T47D (cell line): ENCODE measurements at places on chromosomes 11 and 22.

DNA sequence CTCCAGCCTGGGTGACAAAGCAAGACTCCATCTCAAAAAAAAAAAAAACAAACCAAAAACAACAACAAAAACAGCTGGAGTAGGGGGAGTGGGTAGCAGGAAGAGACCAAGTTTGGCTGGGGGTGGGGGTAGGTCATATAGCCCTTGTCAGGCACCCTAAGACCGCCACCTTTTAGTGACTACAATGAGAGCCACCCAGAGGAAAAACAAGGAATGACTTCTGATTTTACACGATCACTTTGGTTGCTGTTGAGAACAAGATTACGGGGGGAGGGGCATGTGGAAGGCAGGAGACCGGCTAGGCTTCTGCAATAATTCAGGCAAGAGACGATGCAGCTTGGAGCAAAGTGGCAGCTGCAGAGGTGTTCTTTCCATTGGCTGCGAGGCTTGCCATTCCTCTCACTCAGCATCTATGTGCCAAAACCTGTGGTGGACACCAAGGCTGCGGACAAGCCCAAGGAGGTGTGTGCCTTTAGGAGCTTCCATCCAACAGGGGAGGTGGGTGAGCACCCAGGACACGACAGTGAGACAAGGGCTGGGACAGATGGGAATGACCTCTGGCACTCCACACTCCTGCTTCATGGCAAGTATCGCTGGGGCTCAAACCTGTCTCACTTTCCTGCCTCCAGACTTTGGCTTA is 1.7 kb downstream of the RPS19BP1 start:
- no peak for DNase-seq

DNA sequence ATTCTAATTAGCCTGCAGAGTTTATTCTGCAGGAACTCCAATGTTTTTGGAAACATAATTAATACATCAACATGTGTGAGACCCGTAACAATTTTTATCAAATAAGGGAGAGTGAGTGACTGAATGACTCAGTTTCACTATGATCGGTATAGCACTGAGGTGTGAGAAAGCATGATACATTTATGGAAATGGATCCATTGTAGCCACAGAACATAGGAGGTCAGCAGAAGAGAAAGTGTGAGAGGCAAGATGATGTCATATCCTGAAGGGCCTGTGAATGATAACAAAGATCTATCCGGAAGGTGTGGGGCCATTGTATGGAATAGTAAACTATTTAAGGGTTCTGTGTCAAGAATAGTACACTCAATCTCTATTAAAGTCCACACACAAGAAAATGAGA is 1406.1 kb upstream of the TENM4 start:
- DNase-seq, result no peak

- DNase-seq, result no peak
These were observed 2.3 kb upstream of the ARFGAP2 start for GRCh38 chr11:47178737-47179654.

GRCh38 chr11:129508163-129508562 is 132.5 kb downstream of the BARX2 start:
- no peak for DNase-seq

DNA sequence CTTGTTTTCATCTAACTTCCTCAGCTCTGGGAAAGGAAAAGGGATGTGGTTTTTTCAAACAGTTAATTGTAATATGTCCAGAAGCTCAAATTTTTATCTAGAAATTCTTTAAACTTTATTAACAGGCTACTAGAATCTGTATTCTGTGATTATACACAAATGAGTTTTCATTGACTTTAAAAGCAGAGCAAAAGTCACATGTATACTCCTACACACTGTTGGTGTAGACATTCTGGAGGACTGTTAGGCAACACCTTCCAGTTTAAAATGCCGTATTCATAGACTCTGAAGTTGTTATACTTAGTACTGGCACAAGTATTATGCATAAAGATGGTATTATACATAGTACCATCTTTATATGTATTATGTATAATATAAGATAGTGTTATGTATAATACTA is 64.9 kb downstream of the SPECC1L start:
- no peak for DNase-seq

DNA sequence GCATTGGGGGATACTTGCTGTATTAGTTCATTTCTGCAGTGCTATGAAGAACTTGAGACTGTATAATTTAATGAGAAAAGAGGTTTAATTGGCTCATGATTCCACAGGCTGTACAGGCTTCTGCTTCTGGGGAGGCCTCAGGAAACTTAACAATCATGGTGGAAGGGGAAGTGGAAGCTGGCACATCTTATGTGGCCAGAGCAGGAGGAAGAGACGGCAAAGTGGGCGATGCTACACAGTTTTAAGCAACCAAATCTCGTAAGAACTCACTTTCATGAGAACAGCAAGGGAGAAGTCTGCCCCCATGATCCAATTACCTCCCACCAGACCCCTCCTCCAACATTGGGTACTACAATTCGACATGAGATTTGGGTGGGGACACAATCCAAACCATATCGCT is 55.1 kb downstream of the TMPRSS5 start:
- DNase-seq, result no peak

- DNase-seq, result no peak
These were observed 501.8 kb upstream of the TENM4 start for GRCh38 chr11:79942646-79943045.

GRCh38 chr11:57680552-57680874 is 12.6 kb downstream of the ZDHHC5 start:
- DNase-seq, result no peak

GRCh38 chr11:111379602-111380136 is 594 bp upstream of the POU2AF1 start:
- DNase-seq, result no peak

- DNase-seq, result no peak
These were observed 51.8 kb upstream of the LMO1 start for GRCh38 chr11:8315463-8315862.

DNA sequence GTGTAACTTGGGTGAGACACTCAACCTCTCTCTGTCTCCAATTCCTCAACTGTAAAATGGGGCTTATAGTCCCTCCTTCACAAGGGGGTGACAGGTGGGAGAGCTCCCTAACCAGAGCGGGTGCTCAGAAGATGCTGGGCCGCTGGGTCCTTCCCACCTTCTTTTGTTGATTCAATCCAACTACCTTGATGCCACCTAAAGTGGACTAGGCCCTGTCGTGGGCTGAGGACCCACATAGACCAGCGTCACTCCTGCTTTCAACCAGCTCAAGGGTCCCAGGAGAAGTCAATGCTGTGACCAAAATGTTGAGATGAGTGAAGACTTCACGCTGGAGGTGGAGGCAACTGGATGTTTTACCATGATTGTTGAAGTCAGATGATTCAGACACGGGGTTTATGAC is 72.7 kb upstream of the WNT11 start:
- no peak for DNase-seq

- DNase-seq, result no peak
These were observed 43.8 kb upstream of the RTL6 start for GRCh38 chr22:44541671-44542319.

DNA sequence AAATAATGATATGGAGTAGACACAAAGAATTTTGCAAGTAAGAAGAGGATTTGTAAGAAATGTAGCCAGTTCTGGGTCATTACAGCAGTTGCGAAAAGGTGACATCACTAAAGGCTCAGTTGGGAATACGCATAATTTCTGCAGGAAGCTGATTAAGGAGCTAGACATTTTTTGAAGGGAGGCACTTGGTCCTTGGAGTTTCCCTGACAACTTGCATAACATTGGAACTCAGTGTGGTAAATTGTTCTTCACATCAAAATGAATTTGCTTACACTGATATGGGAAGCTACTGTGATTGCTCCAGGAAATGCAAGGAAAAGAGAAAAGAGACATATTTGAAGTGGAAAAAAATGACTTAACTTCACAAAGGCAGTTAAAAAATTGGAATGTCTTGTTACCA is 626.1 kb downstream of the NELL1 start:
- no peak for DNase-seq

DNA sequence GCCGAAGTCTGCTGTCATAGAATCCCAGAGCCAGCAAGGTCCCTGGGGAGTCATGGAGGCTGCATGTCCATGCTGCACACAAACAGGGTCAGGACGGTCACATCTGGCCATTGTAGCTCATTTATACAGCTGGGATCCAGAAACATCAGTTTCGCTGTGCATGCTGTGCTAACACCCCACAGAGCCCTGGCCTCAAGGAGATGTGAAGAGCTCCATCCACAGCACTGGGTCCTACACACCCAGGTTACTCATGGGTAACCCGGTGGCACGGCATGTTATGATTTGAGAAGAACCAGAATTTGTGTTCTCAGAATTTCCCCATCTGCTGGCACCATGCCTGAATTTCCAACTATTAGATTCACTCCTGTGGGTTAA is 146.3 kb upstream of the ARHGAP20 start:
- DNase-seq, result no peak

- peak; percentile 74 for DNase-seq
These were observed 18.2 kb upstream of the OR10W1 start for GRCh38 chr11:58286249-58286648.

DNA sequence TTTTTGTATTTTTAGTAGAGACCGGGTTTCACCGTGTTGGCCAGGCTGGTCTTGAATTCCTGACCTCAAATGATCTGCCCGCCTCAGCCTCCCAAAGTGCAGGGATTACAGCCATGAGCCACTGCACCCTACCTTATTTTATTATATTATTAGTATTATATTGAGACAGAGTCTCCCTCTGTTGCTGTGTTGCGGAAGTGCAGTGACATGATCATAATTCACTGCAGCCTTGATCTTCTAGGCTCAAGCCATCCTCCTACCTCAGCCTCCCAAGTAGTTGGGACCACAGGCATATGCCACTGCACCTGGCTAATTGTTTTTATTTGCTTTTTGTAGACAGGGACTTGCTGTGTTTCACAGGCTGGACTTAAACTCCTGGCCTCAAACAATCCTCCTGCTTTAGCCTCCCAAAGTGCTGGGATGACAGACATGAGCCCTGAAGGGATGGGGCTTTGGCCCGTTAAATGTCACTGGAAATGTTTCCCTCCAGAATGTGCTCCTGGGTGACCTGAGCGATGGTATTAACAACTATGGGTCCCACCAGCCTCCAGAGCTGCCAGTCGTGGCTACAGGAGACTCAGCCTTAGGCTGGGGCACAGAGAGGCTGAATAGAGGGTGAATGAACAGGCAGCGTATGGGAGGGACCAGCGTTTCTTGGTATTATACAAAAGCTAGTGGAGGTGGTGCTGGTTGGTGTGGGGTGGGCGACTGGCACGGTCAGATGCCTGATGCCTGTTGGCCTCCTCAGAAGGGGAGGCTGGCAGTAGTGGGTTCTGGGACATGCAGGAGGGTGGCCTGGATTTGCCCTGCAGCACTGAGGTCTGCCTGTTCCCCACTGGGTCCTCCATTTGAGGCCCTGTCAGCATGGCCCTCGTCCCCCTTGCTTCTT is 7.3 kb downstream of the TANGO2 start:
- no peak for DNase-seq

- no peak for DNase-seq
These were observed 135.9 kb downstream of the FDX1 start for GRCh38 chr11:110565357-110566336.

GRCh38 chr22:17924735-17925364 is 99.5 kb downstream of the MICAL3 start:
- peak; percentile 56 for DNase-seq
